DND-41 (cell line): ENCODE measurements at places on chromosomes 11 and 22.

- H3K27ac ChIP-seq = 0 out of 2 replicates have a peak overlapping the region, but pooled peaks have one; percentile 35
- H3K4me1 ChIP-seq = peaks cover 14% of the 10 kb centered on the region
- DNase-seq = peak; percentile 81
- peaks cover 14% of the 10 kb centered on the region for H3K27me3 ChIP-seq
- H3K4me3 ChIP-seq = peak overlapping the region; percentile 54
These were observed 13.8 kb downstream of the PHLDB1 start for GRCh38 chr11:118621071-118621783.

- DNase-seq = no peak
- H3K27me3 ChIP-seq = peaks cover 3% of the 10 kb centered on the region
- H3K4me1 ChIP-seq = no peaks in the 10 kb centered on the region
- H3K4me3 ChIP-seq = no peak overlapping the region
- H3K36me3 ChIP-seq = no peaks in the 10 kb centered on the region
- H3K27ac ChIP-seq = no peak overlapping the region
These were observed 21.8 kb upstream of the RNASEH2C start for GRCh38 chr11:65742353-65742752.

- H3K36me3 ChIP-seq = no peaks in the 10 kb centered on the region
- no peaks in the 10 kb centered on the region for H3K4me1 ChIP-seq
These were observed 124.8 kb downstream of the TRPC6 start for GRCh38 chr11:101459020-101459419.

- H3K4me1 ChIP-seq = no peaks in the 10 kb centered on the region
- H3K27me3 ChIP-seq = peaks cover 30% of the 10 kb centered on the region
- peak; percentile 30 for DNase-seq
- no peak overlapping the region for H3K27ac ChIP-seq
- no peaks in the 10 kb centered on the region for H3K36me3 ChIP-seq
- no peak overlapping the region for H3K4me3 ChIP-seq
These were observed 87.0 kb upstream of the BLID start for GRCh38 chr11:122202951-122203456.

DNA sequence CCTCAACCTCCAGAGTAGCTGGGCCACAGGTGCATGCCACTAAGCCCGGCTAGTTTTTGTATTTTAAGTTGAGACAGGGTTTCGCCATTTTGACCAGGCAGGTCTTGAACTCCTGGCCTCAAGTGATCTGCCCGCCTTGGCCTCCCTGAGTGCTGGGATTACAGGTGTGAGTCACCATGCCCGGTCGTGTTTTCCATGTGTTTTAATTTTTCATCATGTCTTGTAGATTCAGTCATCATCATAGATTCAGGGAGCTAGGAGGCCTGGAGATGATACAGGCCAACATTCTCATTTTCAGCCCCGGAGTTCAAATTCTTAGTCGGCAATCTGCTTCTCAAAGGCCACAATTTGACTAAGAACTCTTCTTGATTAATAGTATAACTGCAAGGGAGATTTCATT, 73.5 kb upstream of the GRAMD1B start:
- H3K4me3 ChIP-seq = no peak overlapping the region
- no peak for DNase-seq
- no peak overlapping the region for H3K27ac ChIP-seq
- H3K36me3 ChIP-seq = no peaks in the 10 kb centered on the region
- H3K27me3 ChIP-seq = peaks cover 49% of the 10 kb centered on the region

GRCh38 chr22:19723983-19724827, 866 bp downstream of the GP1BB start:
- no peaks in the 10 kb centered on the region for H3K27me3 ChIP-seq
- H3K27ac ChIP-seq = no peak overlapping the region
- H3K4me1 ChIP-seq = peaks cover under 1% of the 10 kb centered on the region
- H3K36me3 ChIP-seq = no peaks in the 10 kb centered on the region
- H3K4me3 ChIP-seq = no peak overlapping the region

DNA sequence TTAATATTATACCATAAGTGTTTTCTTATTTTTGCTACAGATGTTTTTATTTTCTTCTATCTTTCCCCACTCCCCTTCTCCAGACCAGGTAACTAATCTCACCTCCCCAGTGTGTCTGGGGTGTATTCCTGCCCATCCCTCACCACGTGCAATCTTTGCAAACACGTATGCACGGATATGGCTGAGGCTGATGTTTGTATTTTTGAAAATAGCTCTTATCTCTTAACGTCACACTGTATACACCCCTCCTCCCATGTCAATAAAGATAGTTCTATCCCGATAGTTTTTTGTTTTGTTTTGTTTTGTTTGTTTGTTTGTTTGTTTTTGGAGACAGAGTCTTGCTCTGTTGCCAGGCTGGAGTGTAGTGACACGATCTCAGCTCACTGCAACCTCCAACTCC, 127.5 kb downstream of the FBXO7 start:
- DNase-seq = no peak
- H3K27ac ChIP-seq = no peak overlapping the region
- no peaks in the 10 kb centered on the region for H3K36me3 ChIP-seq

DNA sequence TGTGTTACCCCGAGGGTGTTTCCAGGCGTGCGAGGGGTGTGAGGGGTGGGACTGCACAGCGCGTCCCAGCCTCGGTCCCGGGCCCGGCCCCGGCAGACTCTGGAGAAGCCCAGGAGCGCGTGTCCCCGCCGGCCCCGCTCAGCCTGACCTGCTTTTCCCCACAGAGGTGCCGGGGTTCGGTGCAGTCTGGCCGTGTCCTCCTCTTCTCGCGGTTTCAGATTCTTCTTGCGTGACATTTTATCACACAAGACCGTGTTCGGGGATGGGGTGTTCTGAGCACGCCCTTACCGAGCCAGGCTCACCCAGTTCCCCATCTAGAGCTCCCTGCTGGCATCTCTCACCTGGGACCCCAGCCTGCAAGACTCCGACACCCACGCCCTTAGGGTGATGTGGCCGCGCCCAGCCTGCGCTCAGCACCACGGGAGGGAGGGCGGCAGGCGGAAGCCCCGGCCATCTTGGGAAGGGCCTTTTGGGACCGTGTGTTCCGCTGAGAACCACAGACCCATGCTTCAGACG, 775.6 kb downstream of the BRD1 start:
- H3K36me3 ChIP-seq = no peaks in the 10 kb centered on the region
- H3K27me3 ChIP-seq = peaks cover 7% of the 10 kb centered on the region
- H3K27ac ChIP-seq = no peak overlapping the region
- no peak overlapping the region for H3K4me3 ChIP-seq
- H3K4me1 ChIP-seq = no peaks in the 10 kb centered on the region
- no peak for DNase-seq

DNA sequence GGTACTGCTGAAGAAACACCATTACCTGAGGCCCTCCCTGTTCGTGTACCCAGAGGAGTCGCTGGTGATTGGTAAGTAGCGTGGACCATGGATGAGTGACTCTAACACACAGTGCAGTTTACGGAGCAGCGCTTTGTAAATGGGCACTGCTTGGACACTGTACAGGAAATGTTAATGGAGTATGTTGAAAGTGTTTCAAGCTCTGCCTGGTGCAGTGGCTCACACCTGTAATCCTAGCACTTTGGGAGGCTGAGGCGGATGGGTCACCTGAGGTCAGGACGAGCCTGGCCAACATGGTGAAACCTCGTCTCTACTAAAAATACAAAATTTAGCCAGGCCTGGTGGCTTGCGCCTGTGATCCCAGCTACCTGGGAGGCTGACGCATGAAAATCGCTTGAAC, 29.7 kb downstream of the XRCC6 start:
- peaks cover 96% of the 10 kb centered on the region for H3K36me3 ChIP-seq
- H3K4me3 ChIP-seq = no peak overlapping the region
- DNase-seq = no peak
- H3K27me3 ChIP-seq = no peaks in the 10 kb centered on the region
- no peak overlapping the region for H3K27ac ChIP-seq

- H3K27ac ChIP-seq = no peak overlapping the region
- peaks cover 49% of the 10 kb centered on the region for H3K36me3 ChIP-seq
- peaks cover 39% of the 10 kb centered on the region for H3K4me1 ChIP-seq
- peak; percentile 48 for DNase-seq
These were observed 2.2 kb downstream of the TUT1 start for GRCh38 chr11:62588966-62589637.

GRCh38 chr11:125343086-125343717, 152.9 kb downstream of the FEZ1 start:
- H3K27ac ChIP-seq = no peak overlapping the region
- no peaks in the 10 kb centered on the region for H3K36me3 ChIP-seq
- DNase-seq = no peak
- H3K4me3 ChIP-seq = no peak overlapping the region
- no peaks in the 10 kb centered on the region for H3K4me1 ChIP-seq
- peaks cover 23% of the 10 kb centered on the region for H3K27me3 ChIP-seq

DNA sequence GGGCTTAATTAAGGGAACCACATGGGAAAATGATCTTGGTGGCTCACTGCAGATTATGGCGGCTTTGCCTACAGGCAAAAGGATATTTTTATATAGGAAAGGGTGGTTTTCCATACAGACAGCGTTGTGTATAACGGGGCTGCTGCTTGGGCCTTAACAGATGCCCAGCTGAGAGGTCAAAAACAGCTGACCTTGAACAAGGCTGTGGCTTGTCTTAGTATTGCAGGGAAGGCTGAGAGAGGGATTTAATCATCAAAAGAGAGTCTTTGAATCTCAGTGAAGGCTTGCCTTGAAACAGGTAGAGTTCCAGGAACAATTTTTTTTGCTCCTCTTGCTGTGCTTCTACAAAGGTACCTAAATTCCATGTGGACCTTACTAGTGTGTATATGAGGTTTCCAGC, 301.6 kb upstream of the C11orf87 start:
- H3K4me1 ChIP-seq = no peaks in the 10 kb centered on the region
- no peak for DNase-seq
- no peaks in the 10 kb centered on the region for H3K36me3 ChIP-seq
- no peak overlapping the region for H3K4me3 ChIP-seq
- H3K27me3 ChIP-seq = peaks cover 2% of the 10 kb centered on the region

- no peak overlapping the region for H3K27ac ChIP-seq
- H3K4me3 ChIP-seq = no peak overlapping the region
- H3K4me1 ChIP-seq = no peaks in the 10 kb centered on the region
- H3K27me3 ChIP-seq = peaks cover 31% of the 10 kb centered on the region
These were observed 357.7 kb downstream of the BUD13 start for GRCh38 chr11:116415095-116415494.

DNA sequence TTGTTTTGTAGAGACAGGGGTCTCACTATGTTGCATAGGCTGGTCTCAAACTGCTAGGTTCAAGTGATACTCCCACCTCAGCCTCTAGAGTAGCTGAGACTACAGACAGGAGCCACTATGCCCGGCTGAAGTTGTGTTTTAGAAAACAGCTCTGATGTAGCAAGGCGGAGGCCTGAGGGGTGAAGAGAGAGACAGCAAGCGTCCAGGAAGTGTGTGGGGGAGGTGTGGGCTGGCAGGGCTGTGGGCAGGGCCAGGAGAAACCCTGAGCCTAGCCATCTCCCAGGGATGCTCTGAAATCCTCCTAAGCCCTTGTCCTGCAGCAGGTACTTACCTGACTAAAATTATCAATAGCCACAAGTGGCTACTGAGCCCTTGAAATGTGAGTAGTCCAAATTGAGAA, 16.1 kb upstream of the RPS3 start:
- no peaks in the 10 kb centered on the region for H3K27me3 ChIP-seq
- no peak overlapping the region for H3K27ac ChIP-seq
- no peak for DNase-seq
- peaks cover 8% of the 10 kb centered on the region for H3K4me1 ChIP-seq

GRCh38 chr11:43327987-43328386, 16.2 kb downstream of the API5 start:
- DNase-seq = no peak
- no peak overlapping the region for H3K27ac ChIP-seq
- no peaks in the 10 kb centered on the region for H3K4me1 ChIP-seq
- H3K36me3 ChIP-seq = peaks cover 99% of the 10 kb centered on the region

DNA sequence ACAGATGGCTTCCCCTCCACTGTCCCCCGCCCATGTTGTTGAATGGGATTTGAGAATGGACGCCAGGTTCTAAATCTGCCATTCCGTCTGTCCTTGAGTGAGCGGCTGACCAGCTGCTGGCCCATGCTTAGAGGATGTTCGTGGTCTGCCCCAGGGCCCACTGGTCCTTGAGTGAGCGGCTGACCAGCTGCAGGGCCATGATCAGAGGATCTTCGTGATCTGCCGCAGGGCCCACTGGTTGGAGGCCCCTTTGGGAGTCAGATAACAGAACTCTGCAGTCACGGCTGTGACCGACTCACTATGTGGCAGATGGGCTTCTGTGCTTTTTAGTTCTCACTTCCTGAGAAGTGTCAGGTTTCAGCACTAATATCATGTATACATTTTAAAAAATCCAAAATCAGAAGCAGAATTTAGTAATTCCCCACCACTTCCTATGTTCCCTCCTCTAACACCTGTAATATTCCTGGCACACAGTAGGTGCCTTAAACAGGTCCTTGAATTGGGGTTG, 54.1 kb downstream of the MICAL3 start:
- H3K4me3 ChIP-seq = no peak overlapping the region
- no peak for DNase-seq
- H3K4me1 ChIP-seq = no peaks in the 10 kb centered on the region
- no peaks in the 10 kb centered on the region for H3K27me3 ChIP-seq
- no peak overlapping the region for H3K27ac ChIP-seq
- no peaks in the 10 kb centered on the region; the same call in 1 of the 2 replicates for H3K36me3 ChIP-seq

DNA sequence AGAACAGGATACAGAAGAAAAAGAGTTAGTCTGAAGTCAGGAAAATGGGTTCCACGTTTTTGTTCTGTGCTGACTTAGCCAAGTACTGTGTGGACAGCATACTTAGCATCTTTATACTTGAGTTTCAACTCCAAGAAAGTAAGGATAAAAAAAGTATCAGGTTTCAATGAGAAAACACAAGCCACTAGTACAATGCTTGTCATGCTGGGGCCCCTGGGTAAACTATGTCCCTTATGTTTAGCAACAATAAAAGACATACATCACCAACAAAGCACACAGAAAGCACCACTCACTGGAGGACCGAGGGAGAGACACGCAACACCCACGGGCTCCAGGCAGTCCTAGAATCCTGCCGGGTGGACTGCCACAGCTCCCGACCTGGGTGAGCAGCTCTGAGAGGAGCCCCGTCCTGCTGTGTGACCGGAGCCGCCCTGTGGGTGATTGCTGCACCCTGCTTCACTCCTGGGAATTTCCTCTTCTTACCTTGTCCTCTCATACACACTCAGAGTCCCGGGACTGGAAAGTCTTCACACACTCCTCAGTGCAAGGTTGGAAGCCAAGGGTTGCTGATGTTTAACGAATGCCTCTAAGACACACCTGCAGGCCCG, 890.5 kb downstream of the BRD1 start:
- no peaks in the 10 kb centered on the region for H3K27me3 ChIP-seq
- no peak overlapping the region for H3K27ac ChIP-seq
- H3K4me1 ChIP-seq = no peaks in the 10 kb centered on the region
- no peak for DNase-seq

GRCh38 chr11:108534274-108534882, 36.2 kb upstream of the POGLUT3 start:
- no peak overlapping the region for H3K4me3 ChIP-seq
- no peaks in the 10 kb centered on the region for H3K4me1 ChIP-seq
